ENCODE measurements at places on chromosomes 16 and 17. TPM values are rescaled to one million over a fixed set of nuclear protein-coding genes. Genes with fewer than 3 reads are reported as not detected.

- no peak for DNase-seq
- H3K36me3 ChIP-seq, result no peaks in the 10 kb centered on the region
- H3K27ac ChIP-seq, result no peak overlapping the region
- peaks cover 8% of the 10 kb centered on the region for H3K4me1 ChIP-seq
- H3K4me3 ChIP-seq, result no peak overlapping the region
Observed at GRCh38 chr16:65283181-65283651, 161.4 kb upstream of the CDH11 start.

GRCh38 chr17:57082441-57082840 lies 2.6 kb upstream of the AKAP1 start:
- H3K4me3 ChIP-seq, result no peak overlapping the region
- H3K4me1 ChIP-seq, result peaks cover 14% of the 10 kb centered on the region
- DNase-seq, result no peak
- no peak overlapping the region for H3K27ac ChIP-seq
- H3K36me3 ChIP-seq, result no peaks in the 10 kb centered on the region

Gene STH
- total RNA-seq, result not detected

Gene OR4D1
- total RNA-seq, result not detected

Measured in adrenal gland (tissue), 19 donors.